Activated CD4-positive, alpha-beta T cell treated with anti-CD3 and anti-CD28 coated beads, Interleukin-2, amount 10 ng/mL, durations not matched to agents 24 days and 14 days (primary cell): ENCODE measurements at places on chromosomes 12 and 14. TPM values are rescaled to one million over a fixed set of nuclear protein-coding genes. Genes with fewer than 3 reads are reported as not detected.
A peak's percentile ranks its signal among the peaks of the same experiment; 100 is the strongest.

OR4K1 gene
- not detected in 2 replicates for total RNA-seq

IL22 gene
- total RNA-seq: 2.4 and 3.1 TPM in 2 replicates

CIROP gene
- total RNA-seq: not detected in 2 replicates

DNA sequence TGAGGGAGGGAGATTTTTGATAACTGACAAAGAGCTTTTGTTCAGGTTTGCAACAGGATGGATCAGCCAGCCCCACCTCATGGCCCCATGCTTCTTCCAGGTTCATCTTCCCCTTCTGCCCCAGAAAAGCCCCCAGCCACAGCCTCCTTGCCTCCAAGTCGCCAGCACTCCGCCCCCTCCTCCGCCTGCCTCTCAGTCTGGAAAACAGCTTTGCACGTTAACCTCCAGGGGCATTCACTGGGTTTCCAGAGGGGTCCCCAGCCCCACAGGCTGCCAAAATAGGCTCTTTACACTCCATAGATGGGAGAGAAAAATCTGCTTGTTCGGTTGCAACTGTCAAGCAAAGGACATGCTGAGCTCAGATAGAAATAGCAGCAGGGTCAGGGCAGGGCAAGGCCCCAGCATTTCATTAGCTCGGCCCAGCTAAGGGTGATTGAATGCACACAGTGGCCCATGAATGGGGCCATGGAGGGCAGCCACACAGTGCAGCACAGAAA, 253.6 kb downstream of the ZFP36L1 start:
- no peak overlapping the region for H3K27ac ChIP-seq
- H3K4me1 ChIP-seq: peaks cover 4% of the 10 kb centered on the region
- H3K4me3 ChIP-seq: no peak overlapping the region
- no peaks in the 10 kb centered on the region for H3K27me3 ChIP-seq

DNA sequence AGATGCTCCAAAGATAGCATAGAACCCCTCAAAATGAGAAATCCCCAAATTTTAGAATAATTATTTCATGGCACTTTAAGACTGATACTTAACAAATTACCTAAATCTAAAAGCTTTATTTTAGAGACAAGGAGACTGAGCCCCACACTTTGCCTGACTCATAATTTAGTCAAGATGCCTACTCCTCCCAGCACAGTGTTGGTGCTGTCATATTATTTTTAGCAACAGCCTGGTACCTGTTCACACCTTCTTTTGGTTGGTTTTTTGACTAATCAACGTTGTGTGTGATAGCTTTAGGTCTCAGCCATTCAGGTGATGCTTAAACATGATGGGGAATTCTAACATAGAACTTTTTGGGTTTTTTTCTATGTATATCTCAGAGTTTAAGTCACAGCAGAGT, 120.2 kb downstream of the SEC23A start:
- no peaks in the 10 kb centered on the region for H3K4me1 ChIP-seq
- DNase-seq: no peak
- no peak overlapping the region for H3K27ac ChIP-seq
- no peaks in the 10 kb centered on the region for H3K36me3 ChIP-seq

GRCh38 chr14:30210630-30211029, 283.0 kb upstream of the PRKD1 start:
- H3K36me3 ChIP-seq: no peaks in the 10 kb centered on the region
- DNase-seq: no peak
- H3K27ac ChIP-seq: no peak overlapping the region

- no peak overlapping the region for H3K27ac ChIP-seq
- no peak for DNase-seq
- no peaks in the 10 kb centered on the region for H3K27me3 ChIP-seq
These were observed 84.4 kb downstream of the PPHLN1 start for GRCh38 chr12:42410340-42410739.

- H3K36me3 ChIP-seq: peaks cover 1% of the 10 kb centered on the region
- DNase-seq: no peak
- H3K4me3 ChIP-seq: no peak overlapping the region
- no peak overlapping the region for H3K27ac ChIP-seq
- peaks cover 13% of the 10 kb centered on the region for H3K4me1 ChIP-seq
These were observed 242.2 kb downstream of the SPTSSA start for GRCh38 chr14:34219661-34220377.

- no peaks in the 10 kb centered on the region for H3K36me3 ChIP-seq
- H3K27ac ChIP-seq: no peak overlapping the region
- no peak overlapping the region for H3K4me3 ChIP-seq
These were observed 43.0 kb upstream of the ANO2 start for GRCh38 chr12:5988088-5988487.

- DNase-seq: no peak
- no peak overlapping the region for H3K4me3 ChIP-seq
- H3K4me1 ChIP-seq: no peaks in the 10 kb centered on the region
- peaks cover 19% of the 10 kb centered on the region for H3K36me3 ChIP-seq
- no peaks in the 10 kb centered on the region for H3K27me3 ChIP-seq
These were observed 135.8 kb downstream of the INSM2 start for GRCh38 chr14:35669782-35670181.

DNA sequence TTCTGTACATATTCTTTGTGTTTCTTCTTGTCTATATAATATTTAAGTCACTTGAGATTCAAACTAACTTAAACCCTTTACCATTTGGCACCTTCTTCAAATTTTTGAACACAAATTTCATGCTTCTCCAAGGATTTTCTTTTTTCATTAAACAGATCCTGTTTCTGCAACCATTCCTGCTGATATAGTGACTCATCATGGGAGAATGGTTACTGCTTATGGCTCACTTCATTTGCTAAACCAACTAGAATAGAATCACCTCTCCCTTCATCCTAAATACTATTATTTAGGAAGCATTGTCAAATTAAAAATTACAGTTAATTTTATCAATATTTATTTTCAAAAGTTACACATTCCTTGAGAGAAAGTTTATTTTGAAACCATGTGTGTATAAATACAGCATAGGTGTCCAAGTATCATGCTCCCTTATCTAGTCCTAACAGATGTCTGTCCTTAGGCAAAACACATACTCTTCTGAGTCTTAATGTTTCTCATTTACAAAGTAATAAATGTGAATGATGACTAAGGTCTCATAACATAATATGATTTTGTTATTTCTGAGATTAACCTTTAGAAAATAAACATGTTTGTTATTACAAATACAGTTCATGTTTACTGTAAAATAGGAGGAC, 40.7 kb downstream of the PLCZ1 start:
- H3K4me3 ChIP-seq: no peak overlapping the region
- DNase-seq: no peak
- H3K36me3 ChIP-seq: no peaks in the 10 kb centered on the region
- H3K27me3 ChIP-seq: no peaks in the 10 kb centered on the region

DNA sequence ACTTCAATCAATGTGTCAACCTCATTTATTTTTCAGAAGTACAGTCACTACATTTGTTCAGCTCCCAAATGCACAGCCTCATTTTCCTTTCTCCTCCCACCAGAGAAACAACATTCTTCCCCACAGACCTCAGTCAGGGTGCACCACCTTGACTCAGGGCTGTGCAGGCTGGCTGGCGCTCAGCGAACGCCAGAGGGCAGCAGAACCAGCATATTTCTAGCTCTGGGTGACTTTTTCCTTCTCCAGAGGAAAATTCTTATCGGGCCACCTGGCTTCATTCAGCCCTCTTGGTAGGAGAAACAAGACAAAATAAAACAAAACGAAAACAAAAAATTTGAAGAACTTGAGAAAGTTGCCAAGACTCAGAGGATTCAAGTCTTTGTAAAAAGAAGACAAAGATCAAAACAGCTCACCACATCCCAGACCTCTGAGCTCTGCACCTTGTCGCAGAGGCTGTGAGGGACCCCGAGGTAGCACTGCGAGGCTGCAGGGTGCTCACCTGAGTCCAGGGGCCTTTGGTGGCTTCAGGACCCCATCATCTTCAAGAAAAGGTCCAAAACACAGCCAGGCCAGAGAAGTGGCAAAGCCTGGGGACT, 33.7 kb downstream of the PAH start:
- H3K27ac ChIP-seq: no peak overlapping the region
- H3K4me3 ChIP-seq: no peak overlapping the region
- H3K36me3 ChIP-seq: no peaks in the 10 kb centered on the region
- peaks cover 7% of the 10 kb centered on the region for H3K4me1 ChIP-seq
- H3K27me3 ChIP-seq: peaks cover 9% of the 10 kb centered on the region
- DNase-seq: peak; percentile 80

DNA sequence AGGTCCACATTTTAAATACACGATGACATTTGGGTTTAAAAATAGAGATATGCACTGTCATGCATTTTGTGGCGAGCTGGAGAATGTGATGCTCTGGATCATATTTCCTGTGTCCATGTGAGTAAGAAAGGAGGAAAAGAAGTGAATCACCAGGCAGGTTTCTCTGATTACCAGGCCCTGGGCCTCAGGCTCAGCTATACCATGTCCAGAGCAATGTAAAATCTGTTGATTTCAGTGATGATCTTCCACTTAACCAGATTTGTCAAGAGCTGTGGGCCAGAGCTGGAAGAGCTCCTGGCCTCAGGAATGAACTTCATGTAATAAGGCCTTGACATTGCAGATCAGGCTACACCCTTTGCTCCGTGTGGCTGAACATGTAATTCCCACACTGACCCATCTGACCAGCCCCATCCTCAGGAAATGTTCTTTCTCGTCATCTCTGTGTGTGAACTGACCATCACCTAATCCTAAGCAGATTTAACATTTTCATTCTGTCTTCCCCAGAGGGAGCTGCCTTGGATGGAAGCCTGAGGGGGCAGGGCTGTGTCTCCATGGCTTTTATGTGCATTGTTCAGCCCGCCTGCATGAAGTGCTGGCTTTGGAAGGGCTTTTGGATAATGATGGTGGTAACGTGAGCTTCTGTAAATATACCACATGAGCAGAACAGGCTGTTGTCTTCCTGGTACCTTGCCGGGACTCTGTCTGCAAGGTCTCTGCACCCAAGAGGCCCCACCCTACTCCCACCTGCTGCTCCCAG, 54.5 kb downstream of the CRACR2A start:
- no peak for DNase-seq
- no peak overlapping the region for H3K4me3 ChIP-seq

GRCh38 chr14:61420326-61420725, 98.9 kb downstream of the PRKCH start:
- peak overlapping the region; percentile 76 for H3K27ac ChIP-seq
- peaks cover 73% of the 10 kb centered on the region for H3K4me1 ChIP-seq
- no peaks in the 10 kb centered on the region for H3K27me3 ChIP-seq
- H3K4me3 ChIP-seq: peak overlapping the region; percentile 20

GRCh38 chr12:2453761-2454090, 341.0 kb upstream of the FKBP4 start:
- no peak for DNase-seq
- no peak overlapping the region for H3K27ac ChIP-seq
- H3K4me1 ChIP-seq: no peaks in the 10 kb centered on the region
- no peaks in the 10 kb centered on the region for H3K36me3 ChIP-seq
- H3K4me3 ChIP-seq: no peak overlapping the region

GRCh38 chr12:113189361-113189760, 3.8 kb downstream of the RITA1 start:
- no peaks in the 10 kb centered on the region for H3K27me3 ChIP-seq
- peaks cover 31% of the 10 kb centered on the region for H3K36me3 ChIP-seq
- no peak overlapping the region for H3K4me3 ChIP-seq
- H3K4me1 ChIP-seq: peaks cover 23% of the 10 kb centered on the region
